ENCODE measurements at places on chromosomes 5 and 9.

- DNase-seq = no peak
These were observed 121.7 kb downstream of the DEPDC1B start for GRCh38 chr5:60578315-60578714.

DNA sequence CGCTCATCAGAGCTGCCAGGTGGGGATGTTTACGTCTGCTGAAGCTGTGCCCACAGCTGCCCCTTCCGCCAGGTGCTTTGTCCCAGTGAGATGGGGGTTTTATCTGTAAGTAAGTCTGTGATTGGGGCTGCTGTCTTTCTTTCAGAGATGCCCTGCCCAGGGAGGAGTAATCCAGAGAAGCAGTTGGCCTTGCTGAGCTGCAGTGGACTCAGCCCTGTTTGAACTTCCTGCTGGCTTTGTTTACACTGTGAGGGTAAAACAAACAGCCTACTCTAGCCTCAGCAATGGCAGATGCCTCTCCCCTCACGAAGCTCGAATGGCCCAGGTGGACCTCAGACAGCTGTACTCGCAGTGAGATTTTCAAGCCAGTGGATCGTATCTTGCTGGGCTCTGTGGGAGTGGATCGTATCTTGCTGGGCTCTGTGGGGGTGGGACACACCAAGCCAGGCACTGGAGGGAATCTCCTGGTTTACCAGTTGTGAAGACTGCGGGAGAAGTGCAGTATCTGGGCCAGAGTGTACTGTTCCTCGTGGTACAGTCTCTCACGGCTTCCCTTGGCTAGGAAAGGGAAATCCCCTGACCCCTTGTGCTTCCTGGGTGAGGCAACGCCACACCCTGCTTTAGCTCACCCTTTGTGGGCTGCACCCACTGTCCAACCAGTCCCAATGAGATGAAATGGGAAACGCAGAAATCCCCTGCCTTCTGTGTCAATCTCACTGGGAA lies 530.1 kb upstream of the DMAC1 start:
- DNase-seq = no peak

GRCh38 chr5:97943036-97943435 lies 760.0 kb upstream of the RIOK2 start:
- no peak for DNase-seq

DNA sequence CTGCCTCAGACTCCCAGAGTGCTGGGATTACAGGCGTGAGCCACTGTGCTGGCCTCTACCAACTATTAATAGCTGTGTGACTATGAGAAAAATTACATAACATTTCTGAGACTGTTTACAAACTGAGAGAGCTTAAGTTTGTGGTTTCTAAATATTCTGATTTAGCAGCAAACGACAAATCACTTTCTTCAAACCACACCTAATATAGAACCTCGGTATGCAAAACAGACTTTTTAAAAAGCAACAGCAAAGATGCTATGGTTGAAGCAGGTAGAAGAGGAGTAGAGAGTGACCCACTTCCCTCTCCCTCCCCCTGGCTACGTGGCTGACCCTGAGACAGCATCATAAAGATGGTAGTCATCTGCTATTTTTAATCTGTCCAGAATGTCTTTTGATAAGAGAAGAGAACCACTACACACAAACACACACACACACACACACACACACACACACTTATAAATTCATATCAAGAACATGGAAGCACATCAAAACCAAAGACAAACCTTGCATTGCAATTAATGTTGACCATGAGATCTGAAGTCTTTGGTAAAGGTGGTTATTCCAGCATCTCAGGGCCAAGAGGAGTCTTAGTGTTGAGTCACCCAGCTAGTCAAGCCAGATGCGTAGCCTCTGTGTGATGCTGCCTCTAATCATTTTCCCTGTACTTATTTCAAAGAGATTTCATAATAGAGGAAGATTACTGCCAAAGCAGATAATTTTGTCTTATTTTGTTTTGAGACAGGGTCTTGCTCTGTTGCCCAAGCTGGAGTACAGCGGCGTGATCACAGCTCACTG lies 58.1 kb upstream of the TMEM215 start:
- DNase-seq = no peak

DNA sequence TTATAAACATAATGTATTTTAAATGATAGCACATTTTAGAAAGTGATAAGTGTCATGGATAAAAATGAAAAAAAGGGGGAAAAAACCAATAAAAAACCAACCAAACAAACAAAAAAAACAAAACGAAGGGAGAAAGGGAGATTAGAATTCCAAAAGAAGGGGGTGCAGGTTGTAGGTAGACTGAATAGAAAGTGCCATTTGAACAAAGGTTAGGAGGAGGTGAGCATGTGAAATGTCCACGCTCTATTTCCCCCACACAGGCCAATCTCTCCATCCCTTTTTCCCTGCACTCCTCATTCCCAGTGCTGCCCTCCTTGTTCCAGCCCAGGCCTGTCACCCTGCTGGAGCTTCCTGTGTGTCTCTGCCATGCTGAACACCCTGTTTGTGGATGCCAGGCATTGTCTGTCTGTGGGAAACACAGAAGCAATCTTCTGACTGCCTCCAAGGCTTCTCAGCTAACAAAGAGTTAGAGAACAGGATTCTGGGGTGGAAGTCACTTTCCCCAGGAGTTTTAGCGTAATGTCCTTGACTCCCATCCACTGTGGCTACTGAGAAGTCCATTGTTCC lies 138.8 kb downstream of the ADAMTS16 start:
- DNase-seq = no peak

GRCh38 chr5:105034401-105034763 lies 1471.8 kb upstream of the NUDT12 start:
- no peak for DNase-seq

- no peak for DNase-seq
These were observed 9.4 kb downstream of the C9orf72 start for GRCh38 chr9:27563738-27564430.

GRCh38 chr5:141094481-141095262 lies at the start of gene PCDHB2:
Gene PCDHB2, plus strand, starts transcription at chr5:141094615. Its CDS starts 176 bp downstream, at chr5:141094791.
- no peak for DNase-seq

- no peak for DNase-seq
These were observed 12.7 kb downstream of the STRBP start for GRCh38 chr9:123255718-123256117.

DNA sequence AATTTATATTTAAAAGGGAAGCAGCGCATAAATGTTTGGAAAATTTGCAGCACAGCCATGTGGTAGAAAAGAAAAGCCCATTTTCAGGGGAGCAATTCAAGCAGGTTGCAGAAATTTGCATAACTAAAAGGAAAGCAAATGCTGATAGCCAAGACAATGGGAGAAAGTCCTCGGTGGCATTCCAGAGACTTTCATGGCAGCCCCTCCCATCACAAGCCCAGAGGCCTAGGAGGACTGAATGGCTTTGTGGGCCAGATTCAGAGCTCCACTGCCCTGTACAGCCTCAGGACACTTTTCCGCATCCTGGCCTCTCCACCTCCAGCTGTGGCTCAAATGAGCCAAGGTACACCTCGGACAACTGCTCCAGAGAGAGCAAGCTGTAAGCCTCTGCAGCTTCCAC lies 462.9 kb downstream of the CDK5RAP2 start:
- DNase-seq = no peak

DNA sequence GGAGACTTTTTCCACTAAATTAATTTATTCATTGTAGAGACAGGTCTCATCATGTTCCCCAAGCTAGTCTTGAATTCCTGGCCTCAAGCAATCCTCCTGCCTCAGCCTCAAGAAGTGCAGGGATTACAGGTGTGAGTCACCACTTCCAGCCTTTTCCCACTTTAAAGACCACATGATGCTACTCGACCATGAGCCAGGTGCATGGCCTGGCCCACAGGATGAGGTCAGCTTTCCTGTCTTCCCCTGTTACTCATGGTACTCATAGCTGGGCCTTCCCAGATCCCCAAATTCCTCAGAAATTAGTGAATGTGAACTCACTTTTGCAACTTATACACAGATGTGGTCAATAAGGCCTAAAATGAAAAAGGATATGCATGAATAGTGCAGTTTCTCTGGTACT lies 395.9 kb downstream of the SEMA5A start:
- no peak for DNase-seq

- DNase-seq = no peak
These were observed 28.6 kb downstream of the SLC36A1 start for GRCh38 chr5:151476016-151476415.

GRCh38 chr5:60219921-60220320 lies 326.4 kb upstream of the PDE4D start:
- DNase-seq = no peak

GRCh38 chr9:4904322-4905134 lies 80.5 kb upstream of the JAK2 start:
- no peak for DNase-seq

GRCh38 chr5:179224741-179225140 lies 120.5 kb downstream of the ADAMTS2 start:
- DNase-seq = peak; percentile 11

- DNase-seq = peak; percentile 79
These were observed 709 bp downstream of the ELL2 start for GRCh38 chr5:95960667-95961616.

- DNase-seq = no peak
These were observed 43.9 kb downstream of the PAM start for GRCh38 chr5:102799017-102799416.

GRCh38 chr9:69136779-69137178 lies 37.3 kb upstream of the TJP2 start:
- no peak for DNase-seq

DNA sequence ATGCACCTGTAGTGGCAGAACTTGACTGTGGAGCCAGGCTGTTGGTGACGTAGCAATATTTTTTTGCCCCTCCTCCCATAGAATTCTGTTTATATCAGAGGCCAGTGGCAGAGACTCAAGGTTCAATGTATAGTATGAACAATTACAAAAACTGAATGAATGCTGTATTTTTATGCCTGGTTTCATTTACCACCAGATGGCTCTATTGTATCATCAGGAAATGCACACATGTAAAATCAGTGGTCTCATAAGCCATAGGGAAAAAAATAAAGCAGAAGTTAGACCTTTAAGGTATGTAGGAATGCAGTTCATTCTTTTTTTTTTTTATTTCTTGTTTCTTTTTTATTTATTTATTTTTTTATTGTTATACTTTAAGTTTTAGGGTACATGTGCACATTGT lies 43.6 kb downstream of the CCDC192 start:
- no peak for DNase-seq

GRCh38 chr5:158843305-158843704 lies 256.4 kb downstream of the EBF1 start:
- no peak for DNase-seq

GRCh38 chr9:92706218-92706940 lies 36.4 kb upstream of the IPPK start:
- peak; percentile 61 for DNase-seq

DNA sequence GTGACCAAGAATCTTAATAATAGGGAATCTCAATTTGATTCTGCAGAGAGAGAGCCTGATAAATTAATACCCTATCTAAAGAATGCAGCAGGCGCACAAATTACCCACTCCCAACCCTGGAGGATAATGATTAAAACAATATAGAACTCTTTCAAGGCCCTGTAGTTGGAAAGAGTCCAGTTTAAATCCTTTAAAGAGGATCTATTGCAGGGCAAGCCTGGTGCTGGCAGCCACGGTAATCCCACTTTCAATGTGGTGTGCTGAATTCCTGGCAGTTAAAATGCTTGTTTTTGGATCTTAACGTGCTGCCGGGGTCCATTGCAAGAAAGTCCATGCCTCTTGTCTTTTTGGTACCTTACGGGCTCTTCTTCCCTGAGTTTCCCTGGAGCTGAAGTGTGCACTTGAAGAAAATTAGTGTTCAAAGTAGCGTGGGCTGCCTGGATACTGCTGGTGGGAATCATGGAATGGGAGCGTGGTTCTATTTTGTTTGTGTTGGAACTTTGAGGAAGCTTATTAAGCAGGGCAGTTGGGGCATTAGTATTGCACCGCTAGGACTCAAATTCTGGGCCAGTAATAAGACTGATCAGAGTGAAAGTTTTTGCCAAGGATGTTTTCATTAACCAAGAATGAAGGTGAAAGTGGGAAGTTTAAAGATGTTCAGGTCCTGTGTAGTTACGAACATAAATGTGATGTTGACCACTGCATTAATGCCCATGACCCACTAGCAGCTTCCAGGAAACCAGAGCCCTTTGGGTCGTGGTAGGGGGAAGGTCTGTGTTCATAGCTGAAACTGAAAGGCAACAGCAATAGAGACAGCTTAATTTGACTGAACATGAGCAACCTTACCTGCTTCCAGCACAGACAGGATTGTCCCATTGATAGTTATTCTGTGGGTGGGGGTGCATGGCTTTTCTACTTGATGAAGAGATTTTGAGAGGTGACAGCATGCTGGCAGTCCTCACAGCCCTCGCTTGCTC lies 20.8 kb downstream of the MARCHF6 start:
- DNase-seq = no peak

DNA sequence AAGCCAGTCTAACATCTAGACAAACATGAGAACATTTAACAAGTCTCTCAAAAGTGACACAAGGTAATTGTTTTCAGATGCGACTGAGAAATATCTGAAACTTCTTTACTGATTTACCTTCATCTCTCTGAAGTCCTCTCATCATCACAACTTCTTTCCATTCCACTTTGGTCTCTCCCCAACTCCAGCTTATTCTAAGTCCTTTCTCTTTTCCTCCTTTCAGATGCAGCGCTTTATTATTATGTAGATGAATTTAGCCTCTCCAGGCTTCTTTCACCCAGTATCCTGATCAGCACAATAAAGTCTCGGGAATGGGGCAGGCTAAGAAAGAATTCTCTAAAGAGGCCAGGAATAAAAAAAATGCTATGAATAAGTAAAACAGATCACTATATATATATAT lies 128.0 kb downstream of the KCTD16 start:
- no peak for DNase-seq

DNA sequence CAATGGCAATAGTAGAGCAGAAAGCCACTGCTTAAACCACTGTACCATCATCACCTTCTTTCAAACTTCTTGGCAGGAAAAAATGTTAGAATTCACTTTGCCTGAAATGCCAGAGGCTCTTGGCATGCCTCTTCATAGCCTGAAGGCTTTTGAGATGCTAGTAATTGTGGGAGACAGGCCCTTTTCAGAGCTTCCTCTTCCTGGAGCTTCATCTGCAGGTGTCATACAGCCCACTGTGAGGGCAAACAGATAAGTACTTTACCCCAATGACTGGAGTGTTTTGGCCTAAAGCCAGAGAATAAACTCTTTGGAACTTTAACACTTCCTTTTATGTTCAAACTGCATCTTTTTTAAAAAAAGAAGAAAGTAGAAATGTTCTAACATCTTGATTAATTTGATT lies 81.3 kb upstream of the TMEM171 start:
- no peak for DNase-seq

DNA sequence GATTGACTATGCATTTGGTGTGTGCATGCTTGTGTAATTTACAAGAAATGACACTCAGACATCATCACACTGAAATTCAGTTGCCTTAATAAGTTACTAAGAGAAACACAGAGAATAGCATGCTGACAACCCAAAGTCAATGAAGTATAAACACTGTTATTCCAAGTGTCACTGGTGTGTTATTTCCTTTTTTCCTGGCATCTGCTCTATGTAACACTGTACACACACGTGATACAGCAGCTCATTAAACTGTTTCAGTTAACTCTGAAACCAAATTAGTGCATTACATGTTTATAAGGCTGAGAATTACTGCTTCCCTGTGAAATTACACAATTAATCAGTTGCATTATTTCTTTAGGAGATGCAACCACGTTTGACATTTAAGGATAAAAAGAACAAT lies 252.7 kb downstream of the EFNA5 start:
- no peak for DNase-seq

All from activated naive CD4-positive, alpha-beta T cell treated with anti-CD3 and anti-CD28 coated beads, Interleukin-2, amount 10 ng/mL, durations not matched to agents 7 days and 5 days (primary cell).